Fibroblast of skin of right quadriceps (primary cell): ENCODE measurements at places on chromosomes 6 and 20.

- no peak for DNase-seq
These were observed 248.4 kb upstream of the IRAK1BP1 start for GRCh38 chr6:78618970-78619369.

DNA sequence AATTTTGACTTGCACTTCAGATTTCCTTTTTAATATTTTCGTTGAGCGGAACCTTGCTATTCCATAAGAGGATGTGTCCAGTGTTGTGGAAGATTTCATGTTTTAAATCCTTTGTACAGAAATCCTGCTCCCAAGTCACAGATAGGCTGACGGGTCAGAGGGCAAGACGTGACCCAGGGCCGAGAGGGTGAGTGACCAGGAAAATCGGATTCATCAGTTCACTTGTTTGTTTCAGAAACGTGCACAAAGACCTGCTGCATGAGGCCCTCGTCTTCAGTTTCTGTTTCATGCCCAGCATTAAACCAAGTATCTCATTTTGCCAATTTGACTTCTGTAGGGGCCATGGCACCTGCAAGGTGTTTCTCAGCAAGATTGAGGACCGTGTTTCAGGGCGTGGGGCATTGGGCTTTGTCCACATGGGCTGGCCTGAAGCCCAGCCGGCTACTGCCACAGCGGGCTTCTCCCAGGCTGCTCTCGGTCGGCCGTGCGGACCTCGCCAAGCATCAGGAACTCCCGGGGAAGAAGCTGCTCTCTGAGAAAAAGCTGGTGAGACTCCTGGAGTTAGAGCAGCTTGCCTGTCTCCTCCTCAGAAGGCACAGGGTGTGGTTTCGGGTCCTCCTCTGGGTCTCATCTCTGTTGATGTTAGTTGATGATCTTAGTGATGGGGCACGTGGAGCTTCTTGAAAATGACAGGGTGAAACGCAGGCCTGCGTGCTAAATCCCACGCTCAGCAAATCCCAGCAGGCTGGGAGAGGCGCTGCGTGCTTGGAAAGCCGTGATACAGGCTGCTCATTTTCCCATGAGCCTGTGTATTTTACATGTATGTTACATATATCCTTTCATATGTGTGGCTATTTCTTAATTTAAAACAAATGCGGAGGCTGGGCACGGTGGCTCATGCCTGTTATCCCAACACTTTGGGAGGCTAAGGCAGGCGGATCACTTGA is 10.5 kb downstream of the MTG2 start:
- DNase-seq = no peak

DNA sequence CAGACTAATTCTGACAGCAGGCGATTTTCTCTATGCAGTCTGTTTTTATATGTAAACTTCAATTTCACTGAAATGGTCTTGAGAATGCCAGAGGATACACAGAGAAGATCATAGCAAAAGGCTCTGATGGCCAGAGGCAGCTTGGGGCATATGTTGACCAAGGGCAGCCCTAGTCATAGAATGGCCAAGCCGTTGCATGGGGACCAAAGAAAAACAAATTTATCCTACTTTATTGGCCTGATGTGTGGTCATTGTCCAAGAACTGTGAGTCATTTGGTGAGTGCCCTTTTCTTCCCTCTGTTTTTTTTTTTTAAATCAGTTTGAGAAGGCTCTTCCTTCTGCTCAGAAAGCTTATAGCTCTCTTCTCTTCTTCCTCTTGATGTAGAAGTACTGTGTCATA is 5.8 kb downstream of the HDGFL1 start:
- DNase-seq = no peak

- peak; percentile 81 for DNase-seq
These were observed 301.7 kb upstream of the ZFP64 start for GRCh38 chr20:52493171-52493721.

DNA sequence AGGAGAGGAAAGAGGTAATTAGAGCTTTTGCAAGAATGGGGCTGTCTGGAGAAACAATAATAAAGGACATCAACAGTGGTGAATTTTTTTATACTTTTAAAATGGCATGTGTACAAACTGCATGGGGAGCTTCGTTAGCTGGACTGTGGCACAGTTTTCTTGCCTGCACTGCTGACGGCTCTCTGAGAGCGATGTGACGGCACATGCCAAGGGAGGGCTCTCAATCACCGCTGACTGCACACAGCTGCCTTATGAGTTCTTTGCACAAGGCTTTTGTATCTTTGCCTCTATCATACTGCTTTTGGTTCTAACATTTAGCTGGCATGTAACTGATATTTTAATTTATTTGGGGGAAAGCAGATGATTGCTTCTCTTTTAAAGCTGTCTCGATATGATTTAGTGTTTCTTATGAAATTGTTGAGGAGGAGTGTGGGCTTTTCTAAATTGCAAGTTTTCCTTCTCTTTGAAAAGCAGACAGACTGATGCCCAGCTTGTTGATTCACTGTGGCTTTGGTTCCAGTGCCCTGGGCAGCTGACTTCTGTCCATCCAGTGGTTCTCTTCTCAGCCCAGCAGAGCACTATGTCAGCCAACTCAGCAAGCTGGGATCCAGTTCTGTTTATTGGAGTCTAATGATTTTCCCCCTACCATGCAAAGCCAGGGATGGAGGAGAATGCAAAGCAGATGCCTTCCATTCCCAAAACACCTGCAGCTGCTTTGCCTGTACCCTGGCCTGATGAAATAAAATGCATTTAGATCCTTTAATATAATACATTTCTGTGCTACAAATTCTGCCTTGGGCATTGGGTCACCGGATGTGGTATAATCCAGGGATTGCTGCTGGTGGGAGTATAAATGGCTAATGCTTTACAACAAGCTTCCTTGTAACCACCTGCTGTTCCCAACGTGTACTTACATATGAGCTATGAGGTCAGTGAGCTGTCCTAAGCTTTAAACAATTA is 323.9 kb downstream of the ZFAND3 start:
- DNase-seq = no peak

GRCh38 chr6:128389820-128390534 is 130.4 kb downstream of the PTPRK start:
- DNase-seq = no peak

- no peak for DNase-seq
These were observed 233.7 kb upstream of the ARID1B start for GRCh38 chr6:156543431-156543830.

DNA sequence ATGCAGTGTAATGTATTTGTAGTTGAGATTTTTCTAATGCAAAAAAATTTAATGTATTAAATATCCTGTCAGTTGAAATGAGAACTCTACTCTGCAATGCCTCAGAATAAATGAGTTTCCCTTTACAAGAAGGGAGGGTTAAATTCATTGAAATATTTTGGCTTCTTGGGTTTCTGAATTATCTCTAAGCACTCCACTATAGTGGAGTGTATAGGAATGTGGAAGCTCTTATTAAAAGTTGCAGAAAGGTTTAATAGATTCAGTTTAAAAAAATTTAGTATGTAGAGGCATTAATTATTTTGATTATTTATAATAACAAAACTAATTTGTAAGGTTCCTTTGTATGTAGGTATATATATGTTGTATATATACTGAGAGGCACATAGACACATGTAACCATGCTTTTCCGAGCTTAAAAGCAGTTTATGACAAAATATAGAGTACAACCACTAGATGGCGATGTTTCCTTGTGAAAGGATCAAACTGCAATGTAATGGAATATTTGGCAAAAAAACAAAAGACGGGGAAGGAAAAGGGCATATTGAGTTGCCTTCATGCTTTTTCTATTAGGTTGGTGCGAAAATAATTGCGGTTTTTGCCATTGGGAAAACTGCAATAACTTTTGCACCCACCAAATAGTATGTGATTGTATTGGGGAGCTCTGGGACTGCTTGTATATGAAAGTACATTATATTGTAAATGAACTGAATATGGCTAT is 144.2 kb downstream of the MYO6 start:
- DNase-seq = peak; percentile 76

DNA sequence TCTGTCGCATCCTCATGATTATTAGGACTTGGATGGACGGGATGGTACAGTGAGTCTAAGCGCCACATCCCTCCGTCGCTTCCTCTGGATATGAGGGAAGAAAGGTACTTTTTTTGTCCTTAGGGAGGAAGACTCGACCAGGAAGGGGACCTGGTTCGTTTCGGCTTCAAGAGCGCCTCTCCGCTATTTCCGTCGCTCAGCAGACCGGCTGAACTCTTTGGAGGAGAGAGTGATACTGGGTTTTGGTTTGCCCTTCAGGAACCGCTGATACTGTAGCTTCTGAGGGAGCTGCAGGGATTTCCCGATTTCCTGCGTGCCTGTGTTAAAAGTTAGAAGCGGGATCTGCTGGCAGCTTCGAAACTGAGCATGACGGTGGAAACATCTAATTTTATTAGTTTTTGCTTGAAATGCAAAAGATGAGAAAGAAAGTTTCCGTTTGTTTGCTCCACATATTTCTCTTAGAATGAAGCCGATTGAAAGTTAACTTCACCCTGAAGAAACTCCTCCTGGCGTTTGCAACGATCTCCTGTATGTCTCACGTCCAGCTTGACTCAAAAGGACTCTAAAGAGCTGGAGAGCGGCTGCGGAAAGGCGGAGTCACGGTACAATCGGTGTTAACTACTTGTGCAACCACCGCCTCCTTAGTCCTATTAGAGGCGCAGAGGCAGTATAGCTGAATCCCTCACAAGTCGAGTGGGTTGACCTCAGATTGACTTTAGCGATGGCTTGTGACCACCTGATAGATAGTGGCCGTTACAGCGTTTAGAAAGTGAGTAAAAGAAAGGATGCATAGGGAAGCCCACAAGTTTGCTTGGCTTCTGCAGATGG is 129.4 kb downstream of the TRIM27 start:
- peak; percentile 37 for DNase-seq

GRCh38 chr6:148566664-148567350 is 180.0 kb upstream of the UST start:
- DNase-seq = no peak

DNA sequence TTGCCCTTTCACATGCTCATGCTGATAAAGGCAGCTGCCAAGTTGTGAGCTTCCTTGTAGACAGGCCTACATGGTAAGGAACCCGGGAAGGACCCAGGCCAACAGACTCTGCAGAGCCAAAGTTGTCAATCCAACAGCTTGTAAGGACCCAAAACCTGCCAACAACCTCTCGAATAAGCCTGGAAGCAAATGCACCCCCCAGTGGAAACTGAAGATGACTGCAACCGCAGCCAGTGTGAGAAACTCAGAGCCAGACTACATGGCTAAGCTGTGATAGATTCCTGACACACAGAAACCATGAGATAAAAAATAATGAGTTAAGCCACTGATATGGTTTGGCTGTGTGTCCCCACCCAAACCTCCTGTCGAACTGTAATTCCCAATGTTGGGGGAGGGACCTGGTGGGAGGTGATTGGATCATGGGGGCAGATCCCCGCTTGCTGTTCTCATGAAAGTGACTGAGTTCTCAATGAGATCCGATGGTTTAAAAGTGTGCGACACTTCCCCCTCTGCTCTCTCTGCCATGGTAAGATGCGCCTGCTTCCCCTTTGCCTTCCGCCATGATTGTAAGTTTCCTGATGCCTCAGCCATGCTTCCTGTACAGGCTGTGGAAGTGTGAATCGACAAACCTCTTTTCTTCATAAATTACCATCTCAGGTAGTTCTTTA is 18.8 kb upstream of the CLPSL2 start:
- DNase-seq = peak; percentile 14

DNA sequence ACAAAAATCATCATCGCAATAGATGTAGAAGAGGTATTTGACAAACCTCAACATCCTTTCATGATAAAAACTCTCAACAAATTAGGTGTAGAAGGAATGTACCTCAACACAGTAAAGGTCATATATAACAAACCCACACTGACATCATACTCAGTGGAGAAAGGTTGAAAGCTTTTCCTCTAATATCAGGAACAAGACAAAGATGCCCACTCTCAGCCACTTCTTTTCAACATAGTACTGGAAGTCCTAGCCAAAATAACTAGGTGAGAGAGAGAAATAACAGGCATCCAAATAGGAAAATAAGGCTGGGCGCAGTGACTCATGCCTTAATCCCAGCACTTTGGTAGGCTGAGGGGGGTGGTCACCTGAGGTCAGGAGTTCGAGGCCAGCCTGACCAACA is 95.8 kb downstream of the ZDHHC14 start:
- DNase-seq = no peak

DNA sequence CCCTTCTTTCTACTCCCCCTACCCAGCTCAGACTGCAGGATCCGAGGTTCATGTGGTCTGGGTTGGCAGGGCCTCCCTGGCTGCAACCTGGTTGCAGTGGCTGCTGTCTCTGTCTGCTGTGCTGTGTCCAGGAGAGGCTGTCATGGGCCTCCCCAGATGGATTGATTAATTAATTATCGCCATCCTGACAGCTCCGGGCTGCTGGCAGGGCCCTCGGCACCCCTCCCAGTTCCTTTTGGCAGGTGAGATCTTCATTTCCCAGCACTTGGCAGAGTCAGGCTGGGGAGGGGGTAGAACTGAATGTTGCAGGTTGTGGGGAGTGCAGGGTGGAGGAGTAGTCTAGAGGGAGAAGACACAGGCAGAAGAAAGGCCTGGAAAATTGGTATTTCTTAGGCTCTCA is 56.7 kb upstream of the ZFAND3 start:
- DNase-seq = no peak

DNA sequence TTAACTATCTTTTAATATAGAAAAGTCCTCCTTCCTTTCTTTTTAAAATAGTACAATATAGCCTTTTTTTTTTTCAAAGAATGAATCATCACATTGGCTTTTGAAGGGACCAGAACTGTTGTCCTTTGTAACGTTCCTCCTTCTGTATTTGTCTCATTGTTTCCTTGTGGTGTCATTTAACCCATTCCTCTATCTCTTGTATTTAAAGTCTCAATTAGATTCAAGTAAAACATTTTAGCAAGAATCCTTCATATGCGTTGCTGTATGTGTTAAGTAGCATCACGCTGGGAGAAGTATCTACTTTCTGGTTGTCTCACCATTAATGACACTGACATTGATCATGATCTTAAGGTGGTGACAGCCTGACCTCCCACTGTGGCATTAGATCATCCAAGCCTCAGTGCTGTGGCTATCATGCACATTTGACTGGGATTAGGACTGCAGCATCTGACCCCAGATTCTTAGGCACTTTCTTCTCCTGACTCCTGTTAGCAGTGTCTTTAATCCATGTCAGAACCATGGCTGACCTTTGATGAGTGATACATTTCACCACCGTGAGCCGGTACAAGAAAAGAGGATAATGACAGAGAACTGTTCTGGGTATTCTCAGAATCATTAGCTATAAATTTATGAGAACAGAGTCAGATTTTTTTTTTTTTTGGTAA is 67.5 kb upstream of the TFB1M start:
- DNase-seq = peak; percentile 82

DNA sequence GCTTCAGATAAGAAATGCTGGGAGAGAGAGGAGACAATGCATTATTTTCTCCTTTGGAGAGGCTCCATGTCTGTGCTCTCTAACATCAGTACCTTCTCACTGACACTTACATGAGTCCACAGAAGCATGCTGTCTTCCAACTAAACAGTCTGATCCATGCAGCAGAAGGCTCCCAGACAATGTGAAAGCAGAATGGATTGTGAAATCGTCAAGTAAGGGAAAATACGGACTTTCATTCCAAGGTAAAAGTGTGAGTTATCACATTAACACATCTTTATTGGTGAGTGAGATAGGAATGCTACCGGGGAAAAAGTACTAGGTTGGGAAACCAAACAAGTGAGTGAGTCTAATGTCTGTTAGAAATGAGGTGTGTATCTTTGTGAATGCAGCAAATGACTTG is 167.6 kb upstream of the KCNK16 start:
- no peak for DNase-seq
